ENCODE measurements at places on chromosomes 16 and 17. TPM values are rescaled to one million over a fixed set of nuclear protein-coding genes. Genes with fewer than 3 reads are reported as not detected.

ATP2C2 gene
- not detected for total RNA-seq

TSPAN10 gene
- total RNA-seq: 1.9 TPM

SCO1 gene
- 15.8 TPM for total RNA-seq

CNTD1 gene
- total RNA-seq: not detected
